ENCODE measurements at places on chromosomes 5 and 9.

GRCh38 chr5:51398875-51399642 is 15.8 kb downstream of the ISL1 start:
- peak; percentile 63 for DNase-seq

- DNase-seq = no peak
Measured at GRCh38 chr9:98964201-98964600, 20.5 kb downstream of the COL15A1 start.

DNA sequence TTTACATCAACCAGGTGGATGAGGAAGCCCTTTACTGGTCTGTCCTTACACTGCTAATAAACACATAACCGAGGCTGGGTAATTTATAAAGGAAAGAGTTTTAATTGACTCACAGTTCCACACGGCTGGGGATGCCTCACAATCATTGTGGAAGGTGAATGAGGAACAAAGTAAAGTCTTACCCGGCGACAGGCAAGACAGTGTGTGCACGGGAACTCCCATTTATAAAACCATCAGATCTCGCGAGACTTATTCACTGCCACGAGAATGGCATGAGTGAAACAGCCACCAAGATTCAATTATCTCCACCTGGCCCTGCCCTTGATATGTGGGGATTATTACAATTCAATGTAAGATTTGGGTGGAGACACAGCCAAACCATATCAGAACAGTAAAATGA is 67.3 kb upstream of the GRAMD2B start:
- DNase-seq = peak; percentile 16

DNA sequence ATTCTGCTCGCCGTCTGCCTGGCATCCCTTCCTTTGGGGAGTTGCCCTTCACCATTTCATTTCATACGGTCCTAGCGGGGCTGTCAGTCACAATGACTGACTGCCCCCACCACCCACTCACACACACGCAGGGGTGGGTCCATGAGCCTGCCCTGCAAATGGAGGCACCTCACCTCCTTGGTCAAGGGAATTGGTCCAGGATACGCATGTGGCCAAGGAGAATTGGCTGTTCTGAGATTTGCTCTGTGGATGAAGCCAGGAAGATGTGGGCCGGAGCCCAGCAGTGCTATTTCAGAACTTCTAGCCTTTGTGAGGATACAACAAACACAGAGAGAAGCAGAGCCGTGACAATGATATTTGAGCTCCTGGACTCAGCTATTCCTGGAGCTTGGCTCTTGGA is 17.0 kb downstream of the C1QTNF2 start:
- DNase-seq = no peak

DNA sequence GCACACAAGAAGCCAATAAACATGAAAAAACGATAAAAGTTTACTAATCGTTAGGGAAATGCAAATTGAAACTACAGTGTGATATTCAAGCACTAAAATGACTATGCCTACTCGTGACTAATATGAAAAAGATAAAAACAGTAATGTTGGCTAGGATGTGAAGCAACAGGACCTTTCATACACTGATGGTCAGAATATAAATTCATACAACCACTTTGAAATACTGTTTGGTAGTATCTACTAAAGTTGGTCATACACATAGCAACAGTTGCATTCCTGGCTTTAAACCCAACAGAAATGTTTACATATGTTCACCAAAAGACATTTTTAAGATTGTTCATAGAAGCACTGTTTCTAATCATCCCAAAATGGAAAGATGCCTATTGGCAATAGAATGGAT is 24.3 kb downstream of the FBXO38 start:
- DNase-seq = no peak

GRCh38 chr9:111975709-111976108 is 79.1 kb downstream of the UGCG start:
- no peak for DNase-seq

DNA sequence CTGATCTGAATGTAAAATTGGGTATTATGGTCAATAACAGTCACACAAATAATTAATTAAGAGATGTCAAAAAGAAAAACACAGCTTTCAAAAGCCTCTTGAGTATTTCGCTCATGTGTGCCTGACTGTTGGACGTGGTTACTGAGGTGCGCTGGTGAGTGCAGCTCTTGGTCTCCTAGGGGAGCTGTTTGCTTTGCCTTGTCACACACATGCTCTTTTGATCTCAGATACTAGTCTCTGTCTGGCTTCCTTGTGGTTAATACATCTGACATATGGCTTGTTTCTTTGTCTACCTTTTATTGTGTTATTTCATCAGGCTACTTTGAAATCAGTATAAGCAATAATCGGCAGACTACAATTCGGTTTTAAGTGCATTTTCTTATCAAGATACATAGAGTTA is 51.5 kb downstream of the PCSK1 start:
- peak; percentile 30 for DNase-seq

- no peak for DNase-seq
Measured at GRCh38 chr9:3835393-3835792, 309.6 kb upstream of the RFX3 start.
